ENCODE measurements at places on chromosomes 12 and 14. TPM values are rescaled to one million over a fixed set of nuclear protein-coding genes. Genes with fewer than 3 reads are reported as not detected.

PZP gene
- total RNA-seq: not detected

EXOC3L4 gene
- total RNA-seq: 0.36 TPM

PMEL gene
- total RNA-seq: not detected

NPAS3 gene
- 3.2 TPM for total RNA-seq

TCL1A gene
- total RNA-seq: not detected

STON2 gene
- total RNA-seq: 13.9 TPM

ADAM21 gene
- total RNA-seq: 0.27 TPM

SERPINA1 gene
- total RNA-seq: 1.9 TPM

DNA sequence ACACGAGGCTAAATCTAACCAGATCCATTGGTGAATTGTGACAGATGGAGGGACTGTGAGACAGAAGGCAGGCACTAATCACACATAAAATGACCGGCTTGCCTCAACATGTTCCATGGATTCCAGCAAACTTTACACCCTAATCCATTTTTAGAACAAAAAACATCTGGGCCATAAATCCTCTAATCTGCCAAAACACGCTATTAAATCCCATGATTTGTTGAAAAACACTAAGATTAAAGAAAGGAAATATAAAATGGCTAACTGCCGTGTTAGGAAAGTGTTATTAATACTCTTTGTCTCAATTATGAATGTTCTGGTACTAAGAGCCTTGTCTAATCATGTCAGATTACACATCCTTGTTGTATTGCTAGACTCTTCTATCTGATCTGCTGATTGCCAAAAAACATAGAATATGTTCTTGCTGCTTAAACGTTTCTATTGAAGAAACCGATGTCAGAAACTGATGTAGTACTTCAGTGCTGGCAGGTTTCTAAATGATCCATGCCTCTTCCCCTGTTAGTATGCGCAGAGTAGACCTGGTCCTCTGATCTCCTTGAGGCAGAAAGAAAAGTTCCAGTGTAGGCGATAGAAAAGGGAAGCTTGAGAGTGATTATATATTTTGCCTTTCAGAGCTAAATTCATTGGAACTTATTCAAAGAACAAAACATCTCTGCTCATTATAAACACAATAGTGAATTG is 384.9 kb downstream of the SOX5 start:
- DNase-seq: no peak

DNA sequence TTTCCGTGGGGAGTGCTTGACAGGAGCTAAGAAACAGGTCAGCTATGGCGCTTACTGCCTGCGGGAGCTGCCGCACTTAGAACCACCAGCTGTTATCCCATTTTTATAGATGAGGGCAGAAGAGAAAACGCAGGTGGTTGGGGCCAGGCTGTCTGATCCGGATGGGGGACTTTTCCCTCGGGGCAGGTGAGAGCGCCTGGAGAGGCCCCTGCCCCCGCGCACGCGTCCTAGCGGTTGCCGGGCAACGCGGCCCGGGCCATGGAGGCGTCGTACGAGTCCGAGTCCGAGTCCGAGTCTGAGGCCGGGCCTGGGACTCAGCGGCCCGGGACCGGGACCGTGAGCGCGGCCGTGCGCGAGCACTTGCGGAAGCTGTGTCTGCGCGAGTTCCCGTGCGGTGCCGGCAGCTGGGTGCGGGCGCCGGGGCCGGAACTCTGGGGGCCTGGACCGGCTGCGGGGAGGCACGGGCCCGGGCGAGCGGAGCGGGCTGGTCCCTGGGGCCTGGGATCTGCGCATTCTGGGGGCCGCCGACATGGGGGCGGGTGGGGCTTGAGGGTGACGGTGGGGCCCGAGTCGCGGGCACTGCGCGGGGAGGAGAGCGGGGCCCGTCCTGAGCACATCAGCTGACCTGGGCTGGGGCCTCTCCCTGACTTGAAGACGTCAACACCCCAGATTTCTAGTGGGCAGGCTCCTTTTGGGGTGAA is at the start of gene LRRC43:
TSS of gene LRRC43 (plus strand) at position 237 of the 701 bp plus-strand sequence. CDS start at position 259, 22 bp downstream.
- DNase-seq: no peak

GRCh38 chr12:49626169-49626835 is 2.9 kb downstream of the PRPF40B start:
- DNase-seq: no peak

DNA sequence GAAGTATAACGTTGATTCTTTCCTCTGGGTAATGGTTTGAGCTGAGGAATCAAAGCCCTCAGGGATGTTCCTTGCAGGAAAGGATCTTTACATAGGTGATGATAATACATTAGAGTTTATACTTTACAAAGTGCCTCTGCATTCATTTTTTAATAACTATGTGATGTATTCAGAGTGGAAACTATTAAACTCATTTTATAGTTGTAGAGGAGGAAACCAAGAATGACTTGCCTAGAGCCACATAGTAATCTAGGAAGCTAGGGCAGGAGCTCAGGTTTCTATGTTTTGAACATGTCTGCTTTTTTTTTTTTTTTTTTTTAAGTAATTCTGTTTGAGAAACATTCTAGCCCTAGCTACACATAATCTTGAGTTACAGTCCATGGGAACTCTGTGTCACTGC is 117.3 kb downstream of the TXNDC16 start:
- DNase-seq: no peak

DNA sequence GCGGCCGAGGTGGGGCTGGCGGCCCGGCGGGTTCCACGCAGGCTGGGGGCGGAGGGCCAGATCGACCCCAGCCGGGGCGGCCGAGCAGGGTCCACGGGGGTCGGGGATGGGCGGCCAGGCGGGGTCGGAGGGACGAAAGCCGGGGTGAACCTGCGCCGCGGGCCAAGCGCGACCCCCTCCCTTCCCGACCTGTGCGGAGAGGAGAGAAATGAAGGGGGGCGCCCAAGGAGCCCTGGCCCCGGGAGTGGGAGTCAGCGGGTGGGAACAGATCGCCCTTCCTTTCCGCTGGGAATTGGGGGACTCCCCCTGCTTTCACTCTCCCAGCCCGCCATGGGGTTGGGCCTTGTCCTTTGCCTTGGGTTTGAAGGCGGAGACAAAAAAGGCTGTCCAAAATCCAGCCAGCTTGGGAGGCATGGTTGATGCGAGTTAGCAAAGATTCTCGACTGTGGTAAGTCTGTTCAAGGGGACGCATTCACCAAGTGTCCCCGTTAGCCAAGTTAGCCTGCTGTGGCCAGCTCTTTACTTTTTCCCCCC is 559 bp upstream of the CKAP4 start:
- peak; percentile 85 for DNase-seq

- DNase-seq: no peak
These were observed 6.8 kb downstream of the STAT6 start for GRCh38 chr12:57104292-57104910.

- peak; percentile 76 for DNase-seq
These were observed 747 bp downstream of the HSPB8 start for GRCh38 chr12:119179335-119180021.

DNA sequence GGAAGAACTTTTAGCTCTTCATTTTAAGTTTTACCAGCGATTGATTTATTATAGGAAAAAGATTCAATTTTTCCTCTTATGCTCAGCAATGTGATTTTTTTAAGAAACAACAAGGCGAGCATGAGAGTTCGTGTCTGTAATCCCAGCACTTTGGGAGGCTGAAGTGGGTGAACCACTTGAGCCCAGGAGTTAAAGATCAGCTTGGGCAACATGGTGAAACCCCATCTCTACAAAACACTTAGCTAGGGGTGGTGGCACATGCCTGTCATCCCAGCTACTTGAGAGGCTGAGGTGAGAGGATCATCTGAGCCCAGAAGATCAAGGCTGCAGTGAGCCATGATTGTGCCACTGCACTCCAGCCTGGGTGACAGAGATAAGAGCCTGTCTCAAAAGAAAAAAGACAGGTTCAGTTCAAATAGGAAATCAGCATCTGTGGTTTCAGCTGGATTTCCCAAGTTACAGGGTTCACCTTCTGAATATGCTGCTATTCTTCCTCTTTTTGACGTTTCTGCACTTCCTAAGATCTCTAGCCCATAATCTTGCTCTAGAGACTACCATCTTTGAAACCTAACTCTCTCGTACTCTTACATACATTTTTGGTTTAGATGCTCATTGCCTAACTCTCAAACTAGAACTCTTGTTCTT is 274.7 kb downstream of the SEC23A start:
- DNase-seq: no peak

GRCh38 chr14:20204721-20205120 is 14.0 kb downstream of the OR11G2 start:
- no peak for DNase-seq

DNA sequence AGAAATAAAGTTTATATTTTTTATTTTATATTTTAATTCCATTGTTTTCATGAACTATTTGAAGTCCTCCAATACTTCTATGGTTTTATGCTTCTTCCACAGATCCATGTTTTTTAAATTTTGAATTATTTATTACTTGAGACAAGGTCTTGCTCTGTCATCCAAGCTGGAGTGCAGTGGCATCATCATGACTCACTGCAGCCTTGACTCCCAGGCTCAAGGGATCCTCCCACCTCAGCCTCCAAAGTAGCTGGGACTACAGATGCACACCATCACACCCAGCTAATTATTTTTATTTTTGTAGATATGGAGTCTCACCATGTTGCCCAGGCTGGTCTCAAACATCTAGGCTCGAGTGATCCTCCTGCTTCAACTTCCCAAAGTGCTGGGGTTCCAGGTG is 28.8 kb upstream of the DLGAP5 start:
- DNase-seq: no peak

GRCh38 chr14:78488938-78489337 is 318.8 kb downstream of the NRXN3 start:
- no peak for DNase-seq
